ENCODE measurements at places on chromosomes 1 and 21.

GRCh38 chr1:55043011-55043410, 3.7 kb downstream of the PCSK9 start:
- DNase-seq, result no peak

- DNase-seq, result no peak
These were observed 2.2 kb upstream of the UBXN10 start for GRCh38 chr1:20183616-20184271.

DNA sequence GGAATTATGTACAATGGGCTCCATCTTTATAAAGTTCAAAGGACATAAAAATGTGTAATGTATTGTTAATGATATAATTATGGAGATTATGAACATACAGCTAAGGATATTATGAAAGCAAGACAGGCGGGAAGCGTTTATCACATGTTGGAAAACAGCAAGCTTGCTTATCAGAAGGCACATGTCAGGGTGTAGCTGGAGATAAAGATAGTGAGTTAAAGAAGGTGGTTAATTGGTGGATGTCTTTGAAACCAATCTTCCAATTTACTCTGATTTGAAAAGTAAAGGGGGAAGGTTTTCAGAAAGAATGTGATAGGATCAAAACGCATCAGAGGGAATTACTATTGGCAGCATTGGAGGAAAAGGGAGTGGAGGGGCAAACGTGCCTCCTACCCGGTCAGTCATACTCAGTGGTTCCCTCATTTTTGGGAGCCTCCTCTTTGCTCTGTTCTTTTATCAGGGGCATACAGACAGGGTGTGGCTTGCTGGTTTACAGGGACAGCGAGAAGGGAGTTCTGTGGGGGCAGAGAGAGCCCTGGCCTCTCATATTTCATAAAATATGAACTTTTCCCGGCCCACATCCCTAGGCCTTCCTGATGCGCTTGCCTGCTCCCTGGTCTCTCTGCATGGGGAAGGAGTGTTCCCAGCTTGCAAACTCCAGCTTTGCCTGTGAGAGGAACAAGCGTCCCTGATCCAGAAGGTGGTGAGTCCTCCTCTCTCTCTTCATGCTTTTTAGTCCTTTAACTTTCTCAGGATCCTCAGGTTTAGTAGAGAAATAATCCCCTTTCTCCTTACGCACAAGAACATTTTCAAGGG, 8.0 kb upstream of the SVBP start:
- DNase-seq, result no peak

- DNase-seq, result no peak
These were observed 457.2 kb upstream of the RUNX1 start for GRCh38 chr21:35506352-35506751.

DNA sequence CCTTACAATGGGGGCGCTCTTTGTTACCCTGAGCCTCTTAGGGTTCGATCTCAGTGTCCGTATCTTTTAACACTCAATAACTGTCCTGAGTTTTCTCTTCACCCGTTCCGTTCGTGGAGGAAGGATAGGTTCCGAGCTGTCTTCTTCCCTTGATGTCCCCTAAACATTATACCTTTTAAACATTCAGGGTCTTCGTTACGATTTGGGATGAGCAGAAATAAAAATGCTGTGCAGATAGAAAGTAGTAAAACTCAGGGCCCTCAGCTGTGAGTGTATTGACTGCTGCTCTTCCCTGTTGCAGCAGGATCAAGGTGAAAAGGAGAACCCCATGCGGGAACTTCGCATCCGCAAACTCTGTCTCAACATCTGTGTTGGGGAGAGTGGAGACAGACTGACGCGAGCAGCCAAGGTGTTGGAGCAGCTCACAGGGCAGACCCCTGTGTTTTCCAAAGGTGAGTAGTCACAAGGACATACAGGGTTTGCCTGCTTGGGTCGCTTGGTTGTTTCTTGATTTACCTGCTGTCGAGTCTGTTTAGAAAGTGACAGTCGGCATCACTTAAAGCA, 784 bp downstream of the RPL11 start:
- DNase-seq, result no peak

GRCh38 chr1:184635347-184635979, 119.2 kb downstream of the EDEM3 start:
- DNase-seq, result no peak

GRCh38 chr1:66383611-66384010, 150.3 kb upstream of the SGIP1 start:
- no peak for DNase-seq

GRCh38 chr1:107590900-107591622, 373.9 kb downstream of the VAV3 start:
- no peak for DNase-seq

- DNase-seq, result no peak
These were observed 206.7 kb downstream of the SETD4 start for GRCh38 chr21:35853321-35854239.

DNA sequence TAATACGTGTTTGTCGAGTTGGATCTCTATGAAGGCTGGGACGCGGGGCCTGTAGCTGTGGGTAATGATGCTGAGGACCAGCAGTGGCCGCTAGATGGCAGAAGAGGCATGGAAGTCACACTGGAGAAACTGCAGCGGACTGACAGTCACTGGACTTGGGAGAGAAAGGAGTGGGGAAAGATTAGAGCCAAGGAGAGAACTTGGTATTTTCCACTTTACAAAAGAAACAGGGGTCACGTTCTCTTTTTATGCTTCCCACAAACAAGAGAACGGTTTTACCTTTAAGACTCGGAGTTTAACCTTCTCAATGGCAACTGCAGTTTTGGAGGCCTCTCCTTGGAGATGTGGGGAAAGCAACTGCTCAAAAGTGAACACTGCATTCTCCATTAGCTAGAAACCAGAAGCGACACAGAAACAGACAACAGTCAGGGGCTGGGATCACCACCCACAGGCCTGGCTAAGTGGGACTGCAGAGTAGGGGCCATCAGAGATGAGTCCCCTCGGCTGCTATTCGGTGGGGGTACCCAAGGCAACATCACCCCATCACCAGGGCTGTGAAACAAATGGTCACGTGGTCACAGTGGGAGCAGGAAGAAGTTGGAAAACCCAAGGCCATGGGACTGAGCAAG, 51.1 kb upstream of the EDEM3 start:
- peak; percentile 77 for DNase-seq

DNA sequence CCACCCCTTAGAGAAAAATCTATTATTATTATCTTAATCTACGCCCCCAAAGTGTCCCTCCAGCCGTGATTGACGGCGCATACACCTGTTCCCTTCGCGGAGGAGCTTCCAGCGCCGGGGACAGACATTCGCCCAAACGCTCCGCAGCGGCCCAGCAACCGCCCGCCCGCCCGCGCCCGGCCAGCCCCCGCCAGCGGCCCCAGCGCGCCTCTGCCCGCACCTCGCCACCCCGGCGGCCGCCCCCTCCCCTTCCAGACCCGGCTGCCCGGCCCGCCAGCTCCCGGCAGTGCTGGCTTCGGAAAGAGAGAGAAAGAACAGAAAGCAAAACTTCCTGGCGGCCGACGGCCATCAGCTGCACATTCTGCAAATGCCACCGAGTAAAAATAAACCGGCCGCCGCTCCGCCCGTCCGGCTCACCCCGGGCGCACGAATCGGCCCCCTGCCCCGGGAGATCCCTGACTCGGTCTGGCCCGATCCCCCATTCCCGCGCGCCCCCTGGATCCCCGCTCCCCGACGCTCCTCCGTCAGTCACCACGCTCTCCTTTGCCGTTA, 1.6 kb downstream of the CASZ1 start:
- no peak for DNase-seq

GRCh38 chr1:40384413-40384762, 10.9 kb downstream of the SMAP2 start:
- no peak for DNase-seq

- DNase-seq, result no peak
These were observed 131.3 kb downstream of the TOMM20 start for GRCh38 chr1:234997201-234997895.

GRCh38 chr1:153849487-153850185, 73.1 kb downstream of the GATAD2B start:
- DNase-seq, result no peak

GRCh38 chr1:239989990-239990389, 101.7 kb upstream of the FMN2 start:
- no peak for DNase-seq

DNA sequence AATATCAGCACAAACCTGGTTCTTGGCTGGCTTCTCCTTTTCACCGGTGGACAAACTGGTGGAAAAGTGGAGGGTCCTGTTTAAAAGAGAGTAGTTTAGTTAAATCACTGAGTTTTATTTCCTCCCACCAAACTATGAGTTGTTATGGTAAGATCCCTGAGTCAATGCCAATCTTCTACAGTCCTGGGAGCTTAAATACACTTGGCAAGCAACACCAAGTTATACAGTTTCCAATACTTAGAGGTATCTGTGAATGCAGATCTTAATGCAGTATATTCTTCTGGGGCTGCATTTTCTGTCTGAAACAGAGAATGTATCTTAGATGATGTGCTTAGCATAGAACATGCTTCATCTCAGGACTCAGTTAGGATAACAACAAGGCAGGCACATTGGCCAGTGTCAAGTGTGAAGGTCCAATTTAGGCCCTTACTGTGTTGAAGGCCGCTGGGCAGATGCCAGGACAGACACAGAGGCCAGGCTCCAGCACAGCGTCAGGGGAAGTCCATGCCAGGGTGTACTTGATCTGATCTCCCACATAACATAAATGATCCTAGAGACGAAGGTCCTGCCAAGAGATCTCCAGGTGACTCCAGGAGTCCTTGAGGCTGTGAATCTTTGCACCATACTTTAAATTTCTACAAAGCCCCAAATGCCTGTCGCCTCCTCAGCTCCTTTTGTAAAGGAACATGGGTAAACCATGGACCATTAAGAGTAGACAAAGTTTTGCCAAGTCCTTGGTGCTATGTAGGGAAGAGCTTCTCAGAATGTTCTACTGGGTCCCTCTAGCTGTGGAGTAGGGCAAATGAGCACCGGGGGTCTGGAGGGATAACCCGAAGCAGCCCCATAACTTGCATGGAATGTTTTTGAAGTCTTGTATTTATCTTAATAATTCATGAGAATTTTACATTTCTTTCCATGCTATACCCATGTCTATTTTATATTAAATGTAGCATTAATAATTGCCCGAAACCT, 76.8 kb downstream of the KCNJ15 start:
- no peak for DNase-seq

Data from stimulated activated CD8-positive, alpha-beta memory T cell treated with anti-CD3 and anti-CD28 coated beads, Interleukin-12 subunit alpha, Interleukin-12 subunit beta, amount 100 ng/mL, for 1 hour (primary cell).